Stimulated activated CD4-positive, alpha-beta T cell treated with anti-CD3 and anti-CD28 coated beads, Interleukin-4, amount 100 ng/mL, for 1 hour (primary cell): ENCODE measurements at places on chromosomes 2 and 18.

- DNase-seq = no peak
Measured at GRCh38 chr2:128489526-128490273, 171.0 kb upstream of the HS6ST1 start.

GRCh38 chr18:2326999-2327398 is 244.3 kb downstream of the METTL4 start:
- no peak for DNase-seq

DNA sequence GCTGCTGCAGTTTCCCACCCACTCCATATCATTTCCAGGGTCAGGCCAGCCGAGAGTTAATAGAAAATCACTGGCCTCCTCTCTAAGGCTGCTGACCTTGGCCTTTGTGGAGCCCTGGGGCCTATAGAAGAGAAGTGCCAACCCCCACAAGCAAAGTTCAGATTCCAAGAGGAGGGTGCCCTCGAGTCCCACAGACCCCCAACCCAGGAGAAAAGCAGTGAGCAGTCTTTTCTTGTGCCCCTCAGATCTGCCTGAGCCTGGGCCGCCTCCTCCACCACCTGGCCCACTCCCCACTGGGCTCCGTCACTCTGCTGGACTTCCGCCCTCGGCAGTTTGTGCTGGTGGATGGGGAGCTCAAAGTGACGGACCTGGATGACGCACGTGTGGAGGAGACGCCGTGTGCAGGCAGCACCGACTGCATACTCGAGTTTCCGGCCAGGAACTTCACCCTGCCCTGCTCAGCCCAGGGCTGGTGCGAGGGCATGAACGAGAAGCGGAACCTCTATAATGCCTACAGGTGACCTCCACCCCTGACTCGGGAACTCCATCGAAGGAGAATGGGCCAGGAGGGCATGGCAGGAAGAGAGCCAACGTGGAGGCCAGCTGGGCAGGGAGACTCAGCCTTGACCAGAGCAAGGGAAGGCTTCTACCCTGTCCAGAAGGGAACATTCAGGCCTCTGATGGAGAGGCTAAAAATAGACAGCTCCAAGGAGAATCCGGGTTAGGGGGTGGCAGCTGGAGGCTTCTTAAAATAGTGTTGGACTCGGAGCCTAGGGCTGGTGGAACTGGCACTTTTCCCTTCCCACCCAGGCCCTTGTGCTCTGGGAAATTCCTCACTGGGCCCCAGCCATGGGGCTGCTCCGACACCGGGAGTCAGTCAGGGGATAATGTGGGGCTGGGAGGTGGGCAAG is 6.2 kb downstream of the PKDCC start:
- no peak for DNase-seq

DNA sequence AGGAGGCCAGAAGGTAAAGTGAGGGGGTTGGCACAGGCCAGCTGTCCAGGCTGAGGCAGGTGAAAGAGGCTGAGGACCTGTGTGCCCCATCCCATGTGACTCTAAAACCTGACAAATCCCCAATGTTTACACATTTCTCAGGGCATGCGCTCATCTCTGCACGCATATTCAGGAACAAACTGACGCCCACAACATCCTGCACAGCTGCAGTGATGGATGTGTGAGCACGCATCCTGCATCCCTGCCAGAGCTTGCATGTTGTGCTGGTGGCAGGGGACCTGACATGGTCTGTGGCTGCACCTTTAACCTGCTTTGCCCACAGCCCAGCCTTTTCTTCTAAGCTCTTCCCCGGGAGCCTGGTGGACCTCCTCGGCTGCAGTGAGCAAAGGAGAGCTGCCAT is 83.1 kb downstream of the FBXO15 start:
- peak; percentile 47 for DNase-seq
